Central memory CD8-positive, alpha-beta T cell (primary cell): ENCODE measurements at places on chromosomes 12 and 14.
A peak's percentile ranks its signal among the peaks of the same experiment; 100 is the strongest.

DNA sequence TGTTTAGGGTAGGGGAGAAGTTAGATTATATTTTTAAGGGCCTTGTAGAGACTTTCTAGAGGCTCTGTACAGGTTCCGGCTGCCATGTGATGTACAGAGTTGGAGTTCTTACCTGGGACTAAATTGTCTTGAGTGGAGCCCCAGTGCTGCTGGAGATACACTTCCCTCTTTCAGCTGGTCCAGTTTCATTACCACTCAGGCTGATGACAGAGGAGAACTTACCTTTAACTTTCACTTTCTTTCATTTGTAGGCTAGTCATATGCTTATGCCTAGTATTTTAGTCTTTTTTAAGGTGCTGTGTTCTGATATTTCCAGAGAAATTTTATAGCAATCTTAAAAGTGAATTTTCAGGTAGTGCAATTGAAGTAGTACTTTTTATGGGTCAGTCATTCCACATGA lies 117.3 kb downstream of the ERC1 start:
- no peak for DNase-seq

GRCh38 chr12:119911182-119911581 lies 34.1 kb upstream of the CIT start:
- DNase-seq: no peak

DNA sequence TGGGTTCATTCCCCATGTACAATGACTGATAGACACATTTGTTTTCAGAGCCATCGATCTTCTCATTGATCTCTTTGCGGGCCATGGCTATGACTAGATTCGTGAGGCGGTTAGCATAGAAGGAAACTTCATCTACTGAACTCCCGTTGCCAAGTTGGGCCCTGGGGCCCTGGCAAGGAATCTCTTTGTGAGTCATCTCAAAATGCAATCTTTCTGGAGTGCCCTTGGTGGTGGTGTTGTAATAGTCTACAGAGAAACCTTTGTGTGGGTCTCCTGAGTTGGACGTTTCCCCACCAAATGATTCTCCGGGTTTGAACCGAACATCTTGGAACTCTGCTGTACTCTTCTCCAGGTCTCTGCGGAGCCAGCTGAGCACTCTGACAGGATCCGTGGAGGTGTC lies 20.4 kb downstream of the AKAP3 start:
- DNase-seq: no peak

GRCh38 chr12:76341436-76342030 lies 6.7 kb downstream of the BBS10 start:
- no peak for DNase-seq

- no peak for DNase-seq
Observed at GRCh38 chr14:52690983-52691760, 4.2 kb downstream of the ERO1A start.

DNA sequence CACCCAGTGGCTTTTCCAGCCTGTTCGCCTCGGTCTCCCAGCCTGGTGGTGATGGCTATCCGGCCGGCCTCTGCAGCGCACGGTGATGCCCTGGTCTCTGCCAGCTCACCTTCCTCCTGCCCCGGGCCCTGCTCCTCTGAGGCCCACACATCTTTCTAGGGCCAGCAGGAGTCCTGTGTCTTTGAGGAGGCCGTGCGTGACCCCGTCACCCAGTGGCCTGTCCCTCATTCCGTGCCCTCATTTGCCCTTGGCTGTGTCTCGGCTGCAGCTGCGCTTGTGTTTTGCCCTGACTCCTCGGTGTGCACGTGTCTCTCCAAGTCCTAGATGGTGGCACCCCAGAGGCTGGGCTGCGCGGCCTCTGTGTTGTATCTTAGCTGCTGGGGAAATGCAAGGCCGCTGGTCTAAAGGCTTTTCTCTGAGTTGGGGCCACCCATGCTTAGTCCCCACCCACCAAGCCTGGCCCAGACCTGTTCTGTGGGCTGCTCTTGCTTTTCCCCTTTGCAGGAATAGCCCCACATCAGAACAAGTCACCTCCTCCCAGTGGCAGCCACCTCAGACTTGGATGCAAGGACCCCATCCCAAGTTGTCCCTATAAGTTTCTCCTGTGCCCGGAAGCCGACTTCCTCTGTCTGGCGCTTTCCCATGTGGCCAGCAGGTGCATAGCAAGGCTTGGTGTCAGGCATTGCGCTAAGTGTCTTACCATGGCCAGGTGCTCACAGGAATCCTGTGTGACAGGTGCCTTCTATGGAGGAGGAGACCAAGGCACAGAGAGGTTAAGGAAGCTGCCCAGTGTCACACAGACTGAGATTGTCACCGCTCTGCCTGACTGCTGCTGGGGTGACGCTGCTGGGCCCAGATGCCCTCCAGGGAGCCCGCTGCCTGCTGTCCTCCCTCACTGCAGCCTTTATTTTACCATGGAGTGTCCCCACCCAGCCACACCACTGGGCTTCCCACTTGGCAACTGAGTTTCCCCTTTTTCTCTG lies 64.5 kb downstream of the TSPAN9 start:
- no peak for DNase-seq

- no peak for DNase-seq
Observed at GRCh38 chr12:126171937-126172559, 1106.8 kb downstream of the AACS start.

DNA sequence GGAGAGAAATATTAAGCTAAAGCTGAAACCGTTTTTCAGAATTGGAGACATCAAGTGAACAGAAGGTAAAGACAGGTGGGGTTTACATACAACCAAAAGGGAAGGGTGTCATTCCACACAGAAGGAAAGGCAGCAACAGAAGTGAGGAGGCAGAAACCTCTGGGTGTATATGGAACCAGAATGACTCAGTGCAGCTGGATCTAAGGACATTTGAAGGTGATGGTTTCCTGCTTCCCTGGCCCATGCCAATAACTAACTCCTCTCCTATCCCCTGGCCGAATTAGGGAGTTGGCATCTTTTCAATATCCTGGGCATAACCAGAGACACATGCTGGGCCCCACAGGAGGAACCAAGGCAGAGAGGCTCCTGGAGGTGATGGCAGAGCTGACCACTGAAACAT lies 8.4 kb downstream of the NCKAP5L start:
- no peak for DNase-seq

DNA sequence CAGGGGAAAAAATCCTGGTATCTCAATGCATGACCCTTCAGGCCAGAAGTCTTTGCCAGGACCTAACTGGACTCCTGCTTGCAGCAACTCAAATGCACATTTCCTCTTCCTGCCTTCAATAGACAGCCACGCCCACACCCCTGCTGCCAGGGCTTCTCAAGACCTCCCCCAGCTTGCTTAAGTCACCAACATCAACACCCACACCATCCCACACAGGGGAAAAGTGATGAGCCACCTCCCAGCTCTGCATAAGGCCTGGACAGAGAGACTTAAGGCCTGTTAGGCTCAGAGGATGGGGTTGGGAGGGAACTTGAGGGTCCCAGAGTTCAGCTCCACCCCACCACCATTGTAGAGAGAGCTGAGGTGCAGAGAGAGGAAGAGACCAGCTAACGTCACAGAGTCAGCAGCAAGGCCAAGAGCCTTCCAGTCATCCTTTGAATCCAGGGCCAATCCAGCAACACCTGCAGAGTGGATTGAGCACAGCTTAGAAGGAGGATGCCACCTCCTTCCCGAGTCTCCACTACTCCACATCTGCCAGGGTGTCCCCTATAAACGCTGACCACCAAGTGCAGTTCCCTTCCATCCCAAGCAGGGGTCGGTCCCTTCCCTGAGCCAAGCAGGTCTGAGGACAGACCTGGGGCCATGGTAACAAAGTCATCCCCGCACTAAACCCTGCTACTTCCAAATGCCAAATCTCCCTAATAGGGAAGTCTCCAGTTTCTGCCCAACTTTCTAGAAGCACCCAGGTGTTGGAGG lies 50.0 kb downstream of the KDM2B start:
- peak; percentile 69 for DNase-seq

DNA sequence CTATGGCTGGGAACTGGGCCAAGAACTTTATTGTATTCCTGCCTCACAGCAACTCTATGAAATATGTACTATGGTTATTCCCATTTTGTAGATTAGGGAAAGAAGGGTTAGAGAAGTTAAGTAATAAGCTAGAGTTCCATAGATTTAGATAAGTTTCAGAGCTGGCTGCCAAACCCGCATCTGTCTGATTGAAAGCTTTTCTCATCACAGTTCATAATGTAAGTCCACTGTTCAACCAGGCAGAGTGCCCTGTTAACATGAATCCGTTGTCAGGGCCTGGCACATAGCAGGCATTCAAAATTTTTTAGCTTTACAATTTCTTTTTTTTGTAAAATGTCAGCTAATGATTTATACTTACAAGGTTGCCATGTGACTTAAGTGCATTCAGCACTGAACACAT lies 467.3 kb downstream of the NRXN3 start:
- DNase-seq: no peak

DNA sequence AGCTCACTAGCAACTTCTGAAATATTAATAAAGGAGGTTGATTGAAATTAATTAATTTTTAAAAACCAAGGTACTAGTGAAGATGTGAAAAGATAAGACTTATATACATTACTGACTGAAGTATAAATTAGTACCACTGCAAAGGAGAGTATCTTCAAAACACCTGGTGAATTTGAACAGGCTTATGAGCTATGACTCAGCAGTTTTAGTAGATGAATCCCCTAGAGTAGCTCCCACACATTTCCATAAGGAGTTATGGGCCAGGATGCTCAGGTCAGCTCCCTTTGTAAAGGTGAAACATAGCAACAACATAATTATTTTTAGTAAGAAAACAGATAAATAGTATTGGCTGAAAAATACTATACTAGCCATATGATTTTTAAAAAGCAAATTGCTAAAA lies 218.6 kb downstream of the SYT1 start:
- DNase-seq: no peak

DNA sequence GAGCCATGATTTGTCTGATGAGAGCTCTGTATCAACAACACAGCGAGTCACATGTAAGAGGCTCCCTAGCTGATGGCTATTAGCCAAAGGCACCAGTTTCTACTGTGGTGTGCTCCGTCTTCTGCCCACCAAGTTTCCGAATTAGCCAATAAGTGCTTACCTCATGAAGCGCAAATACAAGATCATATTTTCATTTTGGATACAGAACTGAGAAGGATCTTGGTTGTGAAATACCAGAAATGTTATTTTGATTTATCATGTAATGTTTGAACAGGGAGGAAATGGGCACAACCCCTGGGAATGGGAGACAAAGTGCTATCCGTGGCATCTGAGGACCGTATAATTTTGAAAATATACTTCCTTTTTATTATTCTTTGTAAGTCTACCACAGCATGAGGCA lies 234.3 kb downstream of the DACT1 start:
- no peak for DNase-seq

DNA sequence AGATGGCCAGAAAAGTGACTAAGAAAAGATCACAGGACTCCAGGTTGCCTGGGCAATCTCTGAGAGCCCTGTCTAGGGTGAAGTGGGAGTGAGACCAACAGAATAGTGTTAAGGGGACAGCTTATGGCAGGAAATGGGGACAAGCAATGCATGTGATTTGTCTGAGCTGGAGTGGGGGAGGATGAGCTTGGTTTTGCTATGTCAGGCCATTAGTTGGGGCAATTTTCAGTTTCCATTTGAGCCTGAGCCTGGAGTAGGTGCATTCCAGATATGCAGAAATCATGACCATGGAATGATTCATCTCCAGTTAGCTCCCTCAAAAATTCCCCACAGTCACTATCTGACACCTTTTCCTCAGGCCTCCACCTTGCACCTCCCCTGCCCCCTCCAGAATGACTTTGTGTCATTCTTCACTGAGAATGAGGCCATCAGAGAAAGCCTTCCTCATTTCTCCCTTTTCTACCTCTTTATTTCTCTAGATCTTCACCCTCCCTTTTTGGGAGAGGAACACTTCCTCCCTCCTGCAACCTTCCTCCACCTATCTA lies 150.9 kb upstream of the PLEKHG7 start:
- DNase-seq: no peak

DNA sequence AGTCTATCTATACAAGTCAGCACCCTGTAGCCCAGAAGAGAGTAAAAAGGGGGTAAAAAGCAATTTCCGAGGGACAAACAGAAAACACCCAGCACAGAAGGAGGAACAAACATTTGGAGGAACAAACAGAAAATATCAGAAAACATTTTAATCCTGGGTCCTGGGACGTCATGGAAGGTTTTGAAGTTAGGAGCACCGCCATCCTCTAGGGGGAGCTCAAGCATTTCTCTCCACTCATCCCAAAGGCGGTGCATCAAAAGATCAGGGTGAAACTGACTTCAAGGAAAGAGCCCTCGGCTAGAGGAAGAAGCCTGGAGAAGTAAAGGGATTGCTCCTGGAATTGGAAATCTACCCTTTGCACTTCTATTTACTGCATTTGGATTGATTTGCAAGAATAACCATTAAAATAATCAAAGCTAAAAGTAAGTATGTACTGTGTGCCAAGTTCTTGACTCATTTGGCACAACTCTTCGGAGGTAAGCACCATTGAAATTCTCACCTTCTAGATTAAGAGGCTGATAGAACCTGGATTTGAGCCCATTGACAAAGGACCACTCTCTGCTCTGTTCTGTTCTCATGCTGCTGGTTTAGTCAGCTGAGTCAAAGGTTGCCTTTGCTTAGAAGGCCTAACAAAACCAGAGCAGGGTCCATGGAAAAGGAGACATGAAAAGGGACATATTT lies 17.2 kb upstream of the POC1B start:
- peak; percentile 44 for DNase-seq

DNA sequence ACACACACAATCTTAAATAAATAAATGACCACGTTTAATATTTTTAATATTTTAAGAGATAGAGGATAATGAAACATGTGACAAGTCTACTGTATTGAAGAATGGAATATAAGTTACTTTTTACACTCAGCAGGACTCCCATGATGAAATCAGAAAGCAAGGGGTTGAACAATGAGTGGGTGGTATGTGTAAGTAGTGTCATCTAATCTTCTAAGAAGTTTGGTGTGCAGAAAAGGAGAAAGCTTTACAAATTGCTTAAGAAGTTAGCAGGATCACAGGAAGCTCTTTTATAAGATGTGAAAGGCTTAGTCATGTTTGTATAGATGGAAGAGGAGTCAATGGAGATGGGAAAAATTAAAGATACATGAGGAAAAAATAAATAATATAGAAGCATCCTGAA lies 47.8 kb downstream of the SLC15A5 start:
- DNase-seq: no peak

- DNase-seq: no peak
Observed at GRCh38 chr12:54991991-54992375, 7.4 kb upstream of the TESPA1 start.

- DNase-seq: no peak
Observed at GRCh38 chr12:112096667-112097066, 11.9 kb downstream of the NAA25 start.

- DNase-seq: no peak
Observed at GRCh38 chr14:102027951-102028350, 58.9 kb downstream of the HSP90AA1 start.

GRCh38 chr14:76939015-76939742 lies 89.3 kb downstream of the IRF2BPL start:
- DNase-seq: no peak

DNA sequence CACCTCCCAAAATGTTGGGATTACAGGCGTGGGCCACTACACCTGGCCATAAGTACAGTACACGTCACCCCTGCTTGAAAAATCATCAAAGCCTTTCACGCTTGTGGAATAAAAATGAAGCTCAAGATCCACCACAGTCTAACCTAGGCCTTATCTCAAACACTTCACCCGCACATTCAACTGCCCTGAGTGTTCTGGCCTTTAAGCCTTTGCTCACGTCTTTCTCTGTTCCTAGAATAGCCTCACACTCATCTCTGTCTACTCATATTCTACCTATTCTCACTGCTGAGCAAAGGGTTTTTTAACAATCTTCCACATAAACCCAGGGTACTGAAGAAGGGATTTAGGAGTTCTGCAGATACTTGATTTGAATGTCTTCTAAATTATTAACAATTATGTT lies 9.9 kb downstream of the CALCOCO1 start:
- no peak for DNase-seq
